Chondrocyte (in vitro differentiated cells): ENCODE measurements at places on chromosomes 16 and 17. TPM values are rescaled to one million over a fixed set of nuclear protein-coding genes. Genes with fewer than 3 reads are reported as not detected.

DNA sequence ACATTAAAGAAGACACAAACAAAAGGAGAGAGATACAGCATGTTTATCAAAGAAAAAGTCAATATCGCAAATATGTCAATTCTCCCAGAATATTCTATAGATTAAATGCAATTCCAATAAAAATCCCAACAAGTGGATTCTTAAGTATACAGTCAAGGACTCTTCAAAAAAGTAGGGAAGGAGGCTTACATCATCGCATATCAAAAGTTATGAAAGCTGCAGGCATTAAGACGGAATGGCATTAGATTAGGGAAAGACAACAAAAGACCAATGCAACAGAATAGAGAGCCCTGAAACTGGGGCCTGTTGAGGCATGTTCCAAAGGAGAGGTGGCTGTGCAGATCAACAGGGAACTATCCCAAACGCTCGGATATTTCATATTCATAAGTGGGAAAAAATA is 76.0 kb downstream of the MARCHF10 start:
- H3K36me3 ChIP-seq: no peaks in the 10 kb centered on the region
- no peak overlapping the region for H3K27ac ChIP-seq
- no peak overlapping the region for H3K4me3 ChIP-seq
- no peaks in the 10 kb centered on the region for H3K27me3 ChIP-seq
- no peaks in the 10 kb centered on the region for H3K4me1 ChIP-seq
- no peak for DNase-seq

DNA sequence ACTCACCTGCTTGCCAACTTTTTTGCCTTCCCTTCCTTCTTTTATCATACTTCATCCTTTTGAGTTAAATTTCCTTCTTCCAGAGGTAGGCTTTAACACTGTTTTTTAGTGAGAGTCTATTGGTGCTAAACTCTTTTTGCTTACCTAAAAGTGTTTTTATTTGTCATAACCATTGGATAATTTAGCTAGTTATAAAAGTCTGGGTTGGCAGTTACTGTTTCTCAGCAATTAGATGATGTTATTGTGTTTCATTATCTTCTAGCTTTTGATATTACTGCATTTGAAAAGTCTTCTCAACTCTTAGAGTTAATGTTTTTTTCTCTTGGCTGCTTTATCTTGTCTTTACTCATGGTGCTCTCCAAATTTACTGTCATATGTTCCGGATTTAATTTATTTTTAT is 22.6 kb downstream of the ZNRF1 start:
- DNase-seq: no peak
- H3K27ac ChIP-seq: no peak overlapping the region
- peaks cover 38% of the 10 kb centered on the region for H3K4me1 ChIP-seq
- peaks cover 6% of the 10 kb centered on the region for H3K36me3 ChIP-seq

DNA sequence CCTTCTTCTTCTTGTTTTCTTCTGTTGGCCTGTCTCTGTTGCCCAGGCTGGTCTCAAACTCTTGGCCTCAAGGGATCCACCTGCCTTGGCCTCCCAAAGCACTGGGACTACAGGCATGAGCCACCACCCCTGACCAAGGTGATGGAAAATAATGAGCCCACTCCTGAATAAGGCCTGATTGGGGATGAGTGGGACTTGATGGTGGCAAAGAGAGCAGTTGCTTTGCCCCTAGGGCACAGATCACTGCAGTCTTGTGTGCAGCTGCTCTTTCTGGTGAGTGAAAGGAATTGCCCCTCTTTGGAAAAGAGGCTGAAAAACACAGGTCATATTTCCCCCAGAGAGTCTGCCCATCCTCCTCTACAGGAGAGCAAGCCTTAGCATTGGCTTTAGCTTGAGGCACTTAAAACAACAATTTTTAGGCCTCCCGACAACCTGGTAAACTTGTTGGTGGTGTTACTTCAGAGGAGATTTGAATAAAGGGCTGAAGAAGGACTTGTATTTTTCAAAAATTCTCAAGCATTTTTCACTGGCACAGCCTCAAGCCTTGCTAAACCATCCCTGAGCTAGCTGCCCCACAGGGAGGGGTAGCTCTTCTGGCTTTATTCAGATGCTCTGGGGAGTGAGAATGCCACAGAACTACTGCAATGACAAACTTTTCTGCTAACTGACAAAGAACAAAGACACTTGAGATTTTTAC is 6.1 kb upstream of the PDP2 start:
- H3K36me3 ChIP-seq: no peaks in the 10 kb centered on the region
- no peak for DNase-seq
- peaks cover 38% of the 10 kb centered on the region for H3K4me1 ChIP-seq

Gene ZG16
- not detected in 3 replicates for total RNA-seq

Gene NEK8
- total RNA-seq: 5.3 to 6.1 TPM (median 5.5 TPM) in 3 replicates
